ENCODE measurements at places on chromosomes 1 and 21.
A peak's percentile ranks its signal among the peaks of the same experiment; 100 is the strongest.

DNA sequence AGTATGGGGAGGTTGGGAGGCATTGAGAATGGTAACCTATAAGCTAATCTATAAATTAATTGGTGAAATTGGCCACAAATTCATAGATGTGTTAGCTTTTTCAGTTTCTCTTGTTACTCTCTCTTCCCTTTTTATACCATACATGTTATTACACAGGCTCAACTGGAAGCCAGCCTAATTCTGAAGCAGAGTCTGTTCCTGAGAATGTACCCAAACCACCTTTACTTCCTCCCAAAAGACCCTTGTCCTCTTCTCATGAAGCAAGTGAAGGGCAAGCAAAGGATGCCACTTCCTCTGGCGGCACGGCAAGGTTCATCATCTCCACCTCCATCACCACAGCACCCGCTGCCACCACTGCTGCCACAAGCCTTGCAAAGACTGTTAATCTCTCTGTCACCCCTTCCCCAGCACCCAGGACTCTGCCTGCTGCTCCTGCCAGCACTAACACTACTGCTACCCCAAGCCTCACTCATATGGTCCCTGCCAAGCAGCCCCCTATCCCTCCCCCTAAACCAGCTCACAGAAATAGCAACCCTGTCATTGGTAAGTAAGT is 39.5 kb upstream of the RCC1 start:
- peaks cover 5% of the 10 kb centered on the region for H3K4me1 ChIP-seq
- H3K4me3 ChIP-seq = no peak overlapping the region

DNA sequence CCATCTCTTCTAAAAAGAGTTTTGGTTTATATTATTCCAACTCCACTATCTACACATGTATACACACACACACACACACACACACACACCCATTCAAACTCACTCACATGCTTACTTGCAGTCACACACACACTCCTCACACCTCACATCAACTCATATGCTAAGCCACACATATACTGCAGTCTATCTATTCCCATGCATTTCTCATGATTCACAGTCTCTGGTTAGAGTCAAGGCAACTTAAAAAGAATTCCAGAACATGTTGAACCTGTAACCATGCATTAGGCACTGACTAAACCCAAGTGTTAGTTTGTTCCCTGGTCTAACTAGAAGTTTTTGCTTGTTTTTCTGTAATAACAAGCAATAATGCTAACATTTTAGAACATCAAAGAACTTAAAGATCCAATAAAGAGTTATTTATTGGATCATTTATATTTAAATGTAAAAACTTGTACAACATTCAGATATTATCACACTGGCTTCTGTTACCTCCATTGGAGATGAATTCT is 931.1 kb downstream of the PLA2G4A start:
- H3K4me1 ChIP-seq = no peaks in the 10 kb centered on the region
- H3K4me3 ChIP-seq = no peak overlapping the region
- no peaks in the 10 kb centered on the region for H3K27me3 ChIP-seq
- no peaks in the 10 kb centered on the region for H3K36me3 ChIP-seq
- no peak for DNase-seq

DNA sequence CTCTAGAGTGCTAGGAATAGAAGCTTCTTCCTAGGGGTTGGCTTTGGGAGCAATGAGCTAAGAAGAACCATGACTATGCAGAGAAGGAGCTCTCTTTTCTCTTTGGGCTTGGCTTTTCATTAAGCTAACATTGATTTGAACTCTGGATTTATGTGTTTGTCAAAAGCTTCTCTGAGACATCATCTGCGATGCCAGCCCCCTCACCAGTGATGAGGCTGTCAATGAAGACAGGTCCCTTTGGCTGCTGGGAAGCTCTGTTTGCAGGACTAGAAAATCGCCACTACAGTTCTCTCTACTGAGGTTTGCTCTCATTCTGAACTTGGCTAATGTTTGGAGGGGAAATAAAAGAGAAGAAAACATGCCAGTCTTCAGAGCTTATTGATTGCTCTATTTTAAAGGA is 185.0 kb downstream of the PCP4 start:
- no peak for DNase-seq
- H3K36me3 ChIP-seq = no peaks in the 10 kb centered on the region
- H3K27me3 ChIP-seq = peaks cover 6% of the 10 kb centered on the region
- no peak overlapping the region for H3K27ac ChIP-seq
- H3K4me3 ChIP-seq = no peak overlapping the region

- H3K4me3 ChIP-seq = no peak overlapping the region
- no peak overlapping the region for H3K27ac ChIP-seq
- DNase-seq = peak; percentile 19
- no peaks in the 10 kb centered on the region for H3K36me3 ChIP-seq
Observed at GRCh38 chr1:40825435-40825788, 36.8 kb downstream of the CITED4 start.

- no peaks in the 10 kb centered on the region for H3K36me3 ChIP-seq
- H3K27me3 ChIP-seq = no peaks in the 10 kb centered on the region
- H3K4me3 ChIP-seq = no peak overlapping the region
Observed at GRCh38 chr1:5910276-5910620, 82.0 kb downstream of the NPHP4 start.

DNA sequence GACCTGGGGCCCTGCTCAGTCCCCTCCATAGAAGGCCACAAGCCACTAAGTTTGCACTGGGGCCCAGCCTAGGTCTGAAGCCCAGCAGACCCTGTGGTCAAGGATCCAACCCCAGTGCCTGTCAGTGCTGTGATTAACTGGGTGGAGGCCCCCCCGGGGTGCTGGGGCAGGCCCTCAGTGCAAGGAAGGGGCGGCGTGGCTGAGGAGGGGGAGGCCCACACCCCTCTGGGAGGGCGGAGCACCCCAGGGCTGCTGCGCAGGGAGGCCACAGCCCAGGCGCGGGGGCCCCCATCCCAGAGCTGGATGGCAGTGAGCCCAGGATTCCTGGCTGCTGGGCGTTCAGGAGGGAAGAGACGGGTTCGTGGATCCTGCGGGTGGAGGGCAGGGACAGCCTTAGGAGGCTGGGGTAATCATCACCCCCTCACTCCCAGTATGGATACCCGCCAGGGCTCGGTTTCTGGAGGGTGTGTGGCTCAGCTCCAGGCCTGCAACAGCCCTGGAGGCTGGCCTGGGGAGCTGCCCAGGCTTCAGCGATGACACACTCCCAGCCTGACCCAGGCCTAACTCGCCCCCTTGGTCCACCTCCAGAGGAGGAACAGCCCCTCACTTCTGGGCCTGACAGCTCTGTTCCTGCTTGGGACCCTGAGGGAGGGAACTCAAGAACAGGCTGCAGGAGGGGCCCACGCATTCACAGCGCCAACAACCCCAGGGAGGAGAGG is 890 bp downstream of the GJC2 start:
- no peak for DNase-seq
- no peak overlapping the region for H3K4me3 ChIP-seq
- H3K27ac ChIP-seq = no peak overlapping the region
- no peaks in the 10 kb centered on the region for H3K27me3 ChIP-seq
- no peaks in the 10 kb centered on the region for H3K36me3 ChIP-seq

- H3K27me3 ChIP-seq = no peaks in the 10 kb centered on the region
- H3K4me1 ChIP-seq = peaks cover 37% of the 10 kb centered on the region
- no peak overlapping the region for H3K27ac ChIP-seq
- no peak overlapping the region for H3K4me3 ChIP-seq
- no peak for DNase-seq
Observed at GRCh38 chr1:243793298-243793697, 56.7 kb downstream of the AKT3 start.

DNA sequence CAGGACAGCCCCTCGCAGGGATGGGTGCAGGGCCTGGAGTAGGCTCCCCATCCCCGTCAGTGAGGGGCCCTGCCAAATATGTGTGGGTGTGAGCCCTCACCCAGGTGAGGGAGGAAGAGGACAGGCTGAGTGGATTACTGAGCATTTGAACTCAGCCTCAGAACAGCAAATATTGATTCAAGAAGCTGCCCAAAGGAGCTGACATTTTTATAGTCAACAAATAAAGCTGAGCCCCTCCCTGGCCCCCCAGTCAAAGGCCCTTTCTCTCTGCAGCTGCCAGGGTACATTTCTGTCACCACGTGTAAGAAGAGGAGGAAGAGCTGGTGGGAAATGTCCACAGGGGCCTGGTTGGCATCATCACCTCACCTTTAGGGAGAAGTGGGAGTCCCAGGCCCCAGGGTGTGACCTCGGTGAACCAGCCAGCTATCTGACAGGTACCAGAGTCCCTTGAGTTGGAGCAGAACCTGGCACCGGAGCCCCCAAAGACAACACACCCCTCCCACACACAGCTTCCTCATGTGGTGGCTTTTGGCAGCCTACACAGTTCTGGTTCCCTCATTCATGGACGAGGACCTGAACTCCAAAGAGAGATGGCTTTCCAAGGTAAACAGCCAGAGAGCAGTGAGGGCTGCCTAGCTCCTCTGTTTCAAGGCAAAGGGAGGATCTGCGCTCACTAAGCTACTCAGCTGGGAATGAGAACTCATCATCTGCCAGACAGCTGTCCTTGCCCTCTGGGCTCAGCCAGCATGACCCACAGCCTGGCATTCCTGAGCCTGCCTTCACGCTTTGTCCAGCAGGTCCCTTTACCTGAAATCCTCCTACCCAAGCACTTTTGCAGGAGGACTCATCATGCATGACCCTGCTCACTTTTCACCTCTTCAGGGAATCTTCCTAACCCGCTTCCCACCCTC is 43.0 kb upstream of the TENT5C start:
- no peak for DNase-seq
- peaks cover 2% of the 10 kb centered on the region for H3K4me1 ChIP-seq
- peaks cover 4% of the 10 kb centered on the region for H3K27me3 ChIP-seq
- no peak overlapping the region for H3K27ac ChIP-seq
- peaks cover 6% of the 10 kb centered on the region for H3K36me3 ChIP-seq

GRCh38 chr1:150621497-150622302 is 7.7 kb downstream of the ENSA start:
- H3K27me3 ChIP-seq = no peaks in the 10 kb centered on the region
- H3K4me3 ChIP-seq = peak overlapping the region; percentile 22
- H3K4me1 ChIP-seq = peaks cover 56% of the 10 kb centered on the region
- H3K27ac ChIP-seq = peak overlapping the region; percentile 74

- H3K27ac ChIP-seq = no peak overlapping the region
- H3K4me1 ChIP-seq = peaks cover 21% of the 10 kb centered on the region
- H3K36me3 ChIP-seq = peaks cover 32% of the 10 kb centered on the region
- peak; percentile 72 for DNase-seq
Observed at GRCh38 chr1:154975409-154976059, 1.1 kb downstream of the CKS1B start.

DNA sequence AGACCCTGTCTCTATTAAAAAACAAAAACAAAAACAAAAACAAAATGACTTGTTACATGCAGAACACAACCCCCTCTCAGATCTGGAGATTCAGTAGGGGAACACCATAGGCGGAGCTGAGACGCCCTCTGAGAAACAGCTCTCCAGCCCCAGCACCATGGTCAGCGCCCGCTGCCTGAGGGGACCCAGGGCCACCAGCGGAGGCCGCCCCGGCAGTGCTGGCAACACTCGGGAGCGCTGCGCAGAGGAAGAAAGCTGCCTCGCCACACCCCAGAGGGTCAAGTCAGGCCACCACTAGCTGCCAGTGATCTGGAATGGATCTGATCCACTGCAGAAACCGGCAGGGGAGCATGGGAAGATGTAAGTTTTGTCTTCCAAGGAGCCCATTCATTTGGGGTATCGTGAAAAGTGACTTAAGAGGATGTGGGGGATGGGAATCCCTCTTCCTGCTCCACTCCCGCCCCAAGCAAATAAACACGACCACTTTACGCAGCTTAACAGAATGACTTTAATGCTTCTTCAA is 3.1 kb downstream of the ACTA1 start:
- no peaks in the 10 kb centered on the region for H3K36me3 ChIP-seq
- no peak overlapping the region for H3K27ac ChIP-seq
- H3K4me3 ChIP-seq = peak overlapping the region; percentile 46
- peaks cover 88% of the 10 kb centered on the region for H3K27me3 ChIP-seq

GRCh38 chr1:160074865-160075264 is 4.9 kb upstream of the KCNJ10 start:
- peaks cover 10% of the 10 kb centered on the region for H3K4me1 ChIP-seq
- peaks cover 41% of the 10 kb centered on the region for H3K27me3 ChIP-seq
- no peaks in the 10 kb centered on the region for H3K36me3 ChIP-seq
- DNase-seq = no peak

GRCh38 chr1:167698313-167698712 is 23.5 kb upstream of the MPZL1 start:
- H3K27ac ChIP-seq = no peak overlapping the region
- H3K4me1 ChIP-seq = no peaks in the 10 kb centered on the region
- H3K4me3 ChIP-seq = no peak overlapping the region
- no peaks in the 10 kb centered on the region for H3K27me3 ChIP-seq
- no peak for DNase-seq

- peaks cover 6% of the 10 kb centered on the region for H3K27me3 ChIP-seq
- H3K4me3 ChIP-seq = no peak overlapping the region
- no peak overlapping the region for H3K27ac ChIP-seq
- H3K4me1 ChIP-seq = no peaks in the 10 kb centered on the region
Observed at GRCh38 chr1:85229574-85230097, 28.8 kb upstream of the SYDE2 start.

DNA sequence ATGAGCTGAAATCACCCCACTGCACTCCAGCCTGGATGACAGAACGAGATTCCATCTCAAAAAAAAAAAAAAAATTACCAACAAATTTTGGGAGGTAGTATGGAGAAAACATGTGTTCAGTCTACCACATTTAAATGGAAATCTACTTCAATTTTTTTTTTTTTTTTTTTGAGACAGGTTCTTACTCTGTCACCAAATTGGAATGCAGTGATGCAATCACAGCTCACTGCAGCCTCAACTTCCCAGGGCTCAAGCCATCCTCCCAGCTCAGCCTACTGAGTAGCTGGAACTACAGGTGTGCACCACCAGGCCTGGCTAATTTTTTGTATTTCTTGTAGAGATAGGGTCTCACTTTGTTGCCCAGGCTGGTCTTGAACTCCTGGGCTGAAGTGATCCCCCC is 82.1 kb downstream of the GFI1 start:
- H3K4me1 ChIP-seq = no peaks in the 10 kb centered on the region
- no peak overlapping the region for H3K4me3 ChIP-seq
- DNase-seq = no peak
- H3K27me3 ChIP-seq = no peaks in the 10 kb centered on the region
- H3K36me3 ChIP-seq = peaks cover 4% of the 10 kb centered on the region

DNA sequence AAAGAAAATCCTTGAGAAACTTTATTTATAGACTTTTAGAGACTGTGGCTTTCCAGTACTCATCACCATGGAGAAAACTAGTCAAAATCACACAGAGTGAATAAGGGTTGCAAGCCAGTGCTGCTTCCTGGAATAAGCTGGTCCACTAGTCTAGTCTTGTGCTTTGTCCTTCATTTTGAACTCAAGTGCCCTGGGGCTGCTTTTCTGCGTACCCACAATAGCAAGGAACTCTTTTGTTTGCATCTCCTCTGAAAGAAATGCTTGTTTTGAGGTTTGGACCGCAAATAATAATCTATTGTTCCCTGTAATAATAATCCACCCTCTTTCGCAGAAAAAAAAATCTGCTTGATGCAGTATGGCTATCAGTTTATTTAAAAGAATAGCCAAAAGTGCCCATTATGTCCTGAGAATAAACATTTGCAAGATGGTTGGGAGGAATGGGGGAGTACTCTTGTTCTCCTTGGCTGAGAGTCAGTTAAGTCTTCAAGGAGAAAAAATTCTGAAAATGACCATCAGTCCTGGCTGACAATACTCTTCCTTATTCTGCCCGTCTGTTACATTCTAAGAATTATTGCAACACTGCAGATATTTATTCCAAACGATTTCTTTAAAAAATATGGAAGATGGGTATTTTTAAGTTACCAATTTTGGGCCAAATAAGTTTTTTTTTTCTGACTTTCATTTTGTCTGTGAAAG is 41.9 kb downstream of the MPZL1 start:
- no peak for DNase-seq
- peaks cover 23% of the 10 kb centered on the region for H3K4me1 ChIP-seq
- no peaks in the 10 kb centered on the region for H3K27me3 ChIP-seq
- H3K27ac ChIP-seq = no peak overlapping the region
- peaks cover 8% of the 10 kb centered on the region for H3K36me3 ChIP-seq
